ENCODE measurements at places on chromosomes 12 and 14.

DNA sequence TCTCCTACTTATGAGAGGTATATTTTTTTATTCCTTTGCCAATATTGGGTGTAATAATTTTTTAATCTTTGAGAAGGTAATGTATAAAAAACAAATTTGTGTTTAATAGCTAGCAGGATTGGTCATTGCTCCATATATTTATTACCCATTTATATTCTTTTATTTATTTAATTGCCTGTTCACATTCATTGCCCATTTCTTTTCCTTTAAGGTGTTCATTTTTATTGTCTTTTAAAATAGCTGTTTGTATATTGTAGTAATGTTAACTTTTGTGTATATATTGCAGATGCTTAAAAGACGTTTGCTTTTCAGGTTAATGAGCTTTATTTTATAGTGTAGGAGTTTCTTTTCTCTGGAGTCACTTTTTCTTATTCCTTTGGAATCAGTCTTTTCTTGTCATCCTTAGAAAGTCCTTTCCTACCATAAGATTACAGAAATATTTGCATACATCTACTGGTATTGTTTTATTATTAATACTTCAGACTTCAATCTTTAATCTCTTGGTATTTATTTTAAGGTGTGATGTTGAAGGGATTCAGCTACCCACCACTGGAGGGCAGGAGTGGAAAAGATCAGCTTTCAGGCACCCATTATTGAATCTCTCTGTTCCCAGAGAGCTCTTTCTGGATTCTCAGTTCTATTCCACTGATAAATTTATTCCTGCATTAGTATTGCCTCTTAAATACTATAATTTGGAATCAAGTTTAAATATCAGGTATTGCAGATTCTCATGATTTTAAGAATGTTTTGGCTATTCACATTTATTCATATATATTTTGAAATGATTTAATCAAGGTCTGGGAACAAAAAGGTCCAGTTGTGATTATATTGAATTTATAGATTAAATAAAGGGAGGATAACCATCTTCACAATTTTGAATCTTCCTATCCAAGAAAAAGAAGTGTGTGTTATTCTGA, 17.3 kb downstream of the PPM1A start:
- no peak for DNase-seq

DNA sequence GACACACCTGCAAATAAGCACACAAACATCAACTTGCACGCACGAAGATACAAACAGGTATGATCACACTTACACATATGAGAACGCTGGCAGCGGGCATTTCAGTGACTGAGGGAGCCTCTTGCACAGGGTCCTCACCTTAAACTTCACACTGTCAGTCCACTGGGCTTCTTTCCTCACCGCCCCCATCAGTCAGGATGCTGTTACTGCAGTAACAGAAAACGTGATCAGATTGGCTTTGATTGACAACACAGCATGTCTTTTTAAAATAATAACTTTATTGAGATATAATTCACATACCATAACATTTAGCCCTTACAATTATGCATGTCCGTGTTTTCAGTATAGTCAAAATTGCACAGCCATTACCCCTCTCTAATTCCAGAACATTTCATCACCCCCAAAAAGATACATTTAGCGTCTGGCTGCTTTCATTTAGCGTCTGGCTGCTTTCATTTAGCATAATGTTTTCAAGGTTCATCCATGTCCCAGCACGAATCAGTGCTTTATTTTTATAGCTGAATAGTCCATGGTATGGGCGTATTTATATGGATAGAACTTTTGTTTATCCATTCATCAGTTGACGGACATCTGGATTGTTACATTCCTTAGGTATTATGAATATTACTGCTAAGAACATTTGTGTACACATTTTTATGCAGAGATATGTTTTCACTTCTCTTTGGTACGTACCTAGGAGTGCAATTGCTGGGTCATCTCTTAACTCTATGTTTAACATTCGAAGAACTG, 8.4 kb downstream of the CCDC197 start:
- DNase-seq: no peak

GRCh38 chr12:112160611-112161010, 35.3 kb downstream of the TRAFD1 start:
- DNase-seq: no peak

- DNase-seq: peak; percentile 68
Measured at GRCh38 chr12:94100990-94101737, 47.2 kb upstream of the PLXNC1 start.

DNA sequence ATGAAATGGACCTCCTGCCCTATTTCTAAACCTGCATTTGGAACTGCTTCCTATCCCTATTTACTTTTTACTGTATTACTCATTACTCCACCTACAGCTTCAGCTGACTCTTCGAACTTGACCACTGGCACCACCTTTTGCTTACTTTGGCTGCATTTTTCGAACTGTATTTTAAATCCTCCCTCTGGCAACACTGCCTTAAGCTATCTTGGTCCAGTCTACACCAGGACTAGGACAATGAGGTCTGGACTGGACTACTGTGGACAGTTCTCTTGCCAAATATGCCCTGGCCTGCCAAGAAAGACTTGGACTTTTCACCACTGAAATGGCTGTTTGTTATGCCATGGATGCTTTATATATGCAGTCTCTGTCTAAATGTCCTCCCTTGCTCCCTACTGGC, 328.1 kb downstream of the BTG1 start:
- no peak for DNase-seq

GRCh38 chr12:109934026-109934425, 34.0 kb downstream of the TCHP start:
- DNase-seq: no peak

DNA sequence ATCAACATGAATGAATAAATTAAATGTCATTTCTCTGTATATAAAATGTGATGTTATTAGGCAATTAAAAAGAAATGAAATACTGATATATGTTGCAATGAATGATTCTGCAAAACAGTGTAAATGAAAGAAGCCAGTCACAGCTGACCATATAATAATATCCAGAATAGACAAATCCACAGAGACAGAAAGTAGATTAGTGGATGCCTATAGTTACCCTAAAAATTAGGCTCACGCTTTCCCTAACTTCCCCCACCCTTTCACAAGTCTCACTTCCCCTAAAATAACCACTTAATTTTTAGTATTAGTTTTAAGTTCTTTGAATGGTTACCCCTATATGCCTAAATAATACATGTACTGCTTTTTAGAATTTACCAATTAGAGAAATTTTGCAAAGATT, 348.9 kb upstream of the FAR2 start:
- no peak for DNase-seq

GRCh38 chr12:22551624-22552023, 7.3 kb upstream of the C2CD5 start:
- DNase-seq: no peak

DNA sequence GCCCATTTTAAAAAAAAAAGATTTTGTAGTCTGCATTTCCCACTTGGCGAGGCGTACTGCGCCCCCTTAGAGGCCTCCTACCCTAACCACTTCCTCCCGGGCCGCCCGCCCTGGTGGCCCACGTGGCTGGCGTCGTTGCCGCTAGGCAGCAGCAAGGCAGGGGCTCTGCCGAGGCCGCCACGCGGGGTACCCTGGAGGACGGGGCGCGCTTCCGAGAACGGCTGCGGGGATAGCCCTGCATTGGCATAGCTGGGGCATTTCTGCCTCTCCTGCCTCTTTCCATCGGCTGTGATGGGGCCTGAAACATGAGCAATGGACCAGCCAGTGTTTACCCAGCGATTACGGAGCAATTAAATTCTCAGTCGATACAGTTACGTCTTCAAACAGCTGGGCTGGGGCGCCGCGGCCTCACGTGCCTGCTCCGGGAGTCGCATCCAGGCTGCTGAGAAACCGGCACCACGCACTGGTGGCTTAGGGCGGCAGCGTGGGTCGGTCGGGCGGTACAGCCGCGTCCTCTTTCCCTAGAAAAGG, 38.0 kb downstream of the IQSEC3 start:
- no peak for DNase-seq

DNA sequence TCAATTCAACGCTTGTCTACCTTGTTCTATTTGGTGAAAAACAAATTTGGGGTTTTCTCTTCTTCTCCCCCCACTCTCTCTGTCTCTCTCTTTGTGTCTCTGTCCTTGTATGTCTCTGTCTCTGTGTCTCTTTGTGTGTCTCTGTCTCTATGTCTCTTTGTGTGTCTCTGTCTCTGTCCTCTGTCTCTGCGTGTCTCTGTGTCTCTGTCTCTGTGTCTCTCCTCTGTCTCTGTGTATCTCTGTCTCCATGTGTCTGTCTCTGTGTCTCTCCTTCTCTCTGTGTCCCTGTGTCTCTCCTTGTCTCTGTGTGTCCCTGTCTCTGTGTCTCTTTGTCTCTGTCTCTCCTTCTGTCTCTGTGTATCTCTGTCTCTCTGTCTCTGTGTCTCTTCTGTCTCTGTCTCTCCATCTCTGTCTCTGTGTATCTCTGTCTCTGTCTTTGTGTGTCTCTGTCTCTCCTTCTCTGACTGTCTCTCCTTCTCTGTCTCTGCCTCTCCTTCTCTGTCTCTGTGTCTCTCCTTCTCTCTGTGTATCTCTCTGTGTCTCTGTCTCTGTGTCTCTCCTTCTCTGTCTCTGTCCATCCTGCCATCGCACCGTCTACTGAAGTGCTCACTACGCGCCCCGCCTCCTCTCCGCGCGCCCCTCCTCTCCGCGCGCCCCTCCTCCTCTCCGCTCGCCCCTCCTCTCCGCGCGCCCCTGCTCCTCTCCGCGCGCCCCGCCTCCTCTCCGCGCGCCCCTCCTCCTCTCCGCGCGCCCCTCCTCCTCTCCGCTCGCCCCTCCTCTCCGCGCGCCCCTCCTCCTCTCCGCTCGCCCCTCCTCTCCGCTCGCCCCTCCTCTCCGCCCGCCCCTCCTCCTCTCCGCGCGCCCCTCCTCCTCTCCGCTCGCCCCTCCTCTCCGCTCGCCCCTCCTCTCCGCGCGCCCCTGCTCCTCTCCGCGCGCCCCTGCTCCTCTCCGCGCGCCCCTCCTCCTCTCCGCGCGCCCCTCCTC, 12.8 kb downstream of the LRCOL1 start:
- peak; percentile 27 for DNase-seq

DNA sequence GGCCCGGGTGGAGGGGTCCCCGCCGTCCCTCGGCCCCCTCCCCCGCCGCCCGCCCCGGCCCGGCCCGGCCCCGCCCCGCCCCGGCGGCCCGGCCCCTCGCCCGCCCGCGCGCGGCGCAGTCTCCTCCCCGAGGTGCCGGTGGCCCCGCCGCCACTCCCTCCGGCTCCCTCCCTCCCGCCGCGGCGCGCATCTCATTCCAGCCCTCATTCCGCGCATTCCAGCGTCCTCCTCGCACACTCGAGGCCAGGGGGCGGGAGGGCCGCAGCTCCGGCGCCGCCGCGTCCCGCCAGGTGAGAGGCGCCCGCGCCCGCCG, at the start of gene TEAD4:
Gene TEAD4 (plus strand): TSS at position 206 of the 313 bp plus-strand sequence.
- no peak for DNase-seq

DNA sequence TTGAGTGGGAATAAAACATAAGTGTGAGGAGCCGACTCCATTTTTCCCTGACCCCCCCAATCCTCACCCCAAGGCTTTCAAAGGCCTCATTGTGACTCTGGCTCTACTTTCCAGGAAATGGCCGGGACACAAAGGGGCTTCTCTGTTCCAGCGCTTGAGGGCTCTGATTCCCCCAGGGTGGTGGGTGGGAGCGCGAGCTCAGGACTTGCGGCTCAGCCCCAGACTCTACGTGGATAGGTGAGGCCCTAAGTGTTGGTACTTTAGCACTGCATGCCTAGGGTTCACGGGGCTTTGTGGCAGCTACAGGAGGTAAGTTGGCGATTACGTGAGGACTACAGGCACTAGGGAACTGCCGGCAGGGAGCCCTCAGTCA, 553 bp downstream of the CNPY2 start:
- DNase-seq: no peak

- DNase-seq: no peak
Measured at GRCh38 chr12:19451196-19451595, 11.9 kb downstream of the AEBP2 start.

DNA sequence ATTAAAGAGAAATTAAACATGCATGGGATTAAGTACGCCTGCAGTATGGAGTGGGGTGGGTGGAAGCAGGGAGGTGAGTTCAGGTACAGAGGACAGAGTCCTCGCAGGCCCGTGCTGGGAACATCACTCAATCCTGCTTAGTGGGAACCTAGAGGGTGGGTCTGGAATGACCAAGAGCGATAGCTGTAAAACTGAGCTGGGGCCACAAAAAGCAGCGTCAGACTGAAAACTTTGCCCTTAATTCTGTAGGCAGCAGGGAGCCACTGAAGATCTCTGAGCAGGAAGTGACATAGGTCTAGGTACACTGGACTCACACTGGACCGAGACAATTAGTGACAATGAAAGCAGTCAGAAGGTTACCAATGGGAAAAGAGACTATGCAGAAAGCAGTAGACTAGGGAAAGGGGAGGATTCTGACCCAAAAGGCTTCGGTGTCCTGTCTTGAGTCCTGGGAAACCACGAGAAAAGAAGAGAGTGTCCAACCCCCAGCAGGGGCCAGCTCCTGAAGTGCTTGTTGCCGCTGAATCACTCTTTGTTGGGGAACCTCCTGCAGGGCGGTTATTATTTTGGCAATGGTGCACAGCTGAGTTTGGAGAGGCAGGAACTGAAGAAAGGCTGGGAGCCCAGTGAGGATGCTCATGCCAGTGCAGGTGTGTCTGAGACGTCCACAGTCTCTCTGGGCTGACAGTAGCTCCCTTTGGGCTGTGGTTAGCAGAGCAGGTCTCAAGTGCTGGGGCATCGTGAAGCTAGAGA, 97.4 kb downstream of the PLXNC1 start:
- DNase-seq: no peak

DNA sequence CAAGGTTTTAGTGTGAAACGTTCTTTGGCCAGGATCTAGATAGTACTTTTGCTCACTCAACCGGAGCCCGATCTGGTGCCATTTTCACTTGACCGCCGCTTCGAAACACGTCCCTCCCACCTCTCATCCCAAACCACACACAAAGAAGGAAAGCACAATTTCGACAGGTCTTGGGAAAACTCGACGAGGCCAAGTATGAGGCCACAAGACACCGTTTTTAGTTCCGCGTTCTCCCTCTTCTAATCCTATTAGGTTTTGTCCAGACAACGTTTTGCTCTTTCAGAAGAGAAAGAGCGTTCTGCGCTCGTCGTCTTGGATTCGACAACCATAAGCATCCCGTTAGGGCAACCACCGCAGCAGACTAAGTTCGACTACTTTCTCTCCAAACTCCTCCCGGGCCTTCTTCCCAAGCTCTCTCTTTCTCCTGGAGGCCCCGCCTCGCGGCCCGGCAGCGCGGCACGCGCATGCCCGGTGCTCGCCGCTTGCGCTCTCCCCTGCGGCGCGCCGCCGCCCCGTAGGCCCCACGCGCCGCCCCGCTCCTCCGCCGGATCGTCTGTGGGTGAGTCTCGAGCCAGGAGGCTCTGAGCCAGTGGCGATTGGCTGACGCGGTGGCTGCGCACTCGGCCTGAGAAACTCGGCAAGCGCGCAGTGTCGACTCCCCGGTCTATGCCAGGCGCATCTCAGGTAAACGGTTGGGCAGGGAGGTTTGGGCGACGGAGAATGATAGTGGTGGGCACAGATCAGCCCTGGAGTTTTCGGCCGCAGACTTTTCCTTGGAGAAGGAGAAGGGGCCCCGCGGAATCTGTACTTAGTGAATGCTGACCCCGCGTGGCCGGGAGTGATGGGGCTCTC, at the start of gene MIPOL1:
Gene MIPOL1 (plus strand): TSS at position 517 of the 852 bp plus-strand sequence. CDS start 49,952 bp downstream, outside the sequence.
- DNase-seq: no peak

DNA sequence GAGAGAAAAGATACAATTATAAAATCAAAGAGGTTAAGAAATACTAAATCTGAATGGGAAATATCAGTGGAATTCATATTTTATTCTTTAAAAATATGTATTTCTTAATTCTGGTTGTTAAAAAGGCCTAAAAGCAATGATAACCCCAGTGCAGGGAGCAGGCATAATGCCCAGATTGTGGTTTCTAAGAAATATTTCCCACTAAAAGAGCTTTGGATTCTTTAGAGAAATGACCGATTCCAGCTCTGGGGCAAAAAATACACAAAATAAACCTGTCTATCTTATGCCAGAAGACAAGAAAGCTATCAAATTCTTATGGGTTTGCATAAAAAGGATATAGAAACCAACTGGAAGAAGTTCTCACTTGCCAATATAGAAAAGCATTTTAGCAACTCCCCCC, 71.6 kb downstream of the PDE6H start:
- DNase-seq: no peak

All from CD8-positive, alpha-beta memory T cell (primary cell).